Dermis blood vessel endothelial cell (primary cell): ENCODE measurements at places on chromosomes 4 and X. TPM values are rescaled to one million over a fixed set of nuclear protein-coding genes. Genes with fewer than 3 reads are reported as not detected.

DNA sequence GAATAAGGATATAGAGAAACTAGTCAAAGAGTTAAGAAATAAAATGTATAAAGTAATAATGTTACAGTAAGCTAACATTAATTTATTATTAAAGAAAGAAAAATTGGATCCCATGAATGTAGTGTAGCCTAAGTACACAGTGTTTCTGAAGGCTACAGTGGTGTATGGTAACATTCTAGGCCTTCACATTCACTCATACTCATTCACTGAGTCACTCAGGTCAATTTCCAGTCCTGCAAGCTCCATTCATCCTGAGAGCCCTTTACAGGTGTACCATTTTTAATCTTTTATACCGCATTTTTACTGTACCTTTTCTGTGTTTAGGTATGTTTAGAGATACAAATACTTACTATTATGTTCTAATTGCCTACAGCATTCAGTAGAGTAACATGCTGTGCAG lies 120.6 kb upstream of the AGA start:
- DNase-seq = no peak

DNA sequence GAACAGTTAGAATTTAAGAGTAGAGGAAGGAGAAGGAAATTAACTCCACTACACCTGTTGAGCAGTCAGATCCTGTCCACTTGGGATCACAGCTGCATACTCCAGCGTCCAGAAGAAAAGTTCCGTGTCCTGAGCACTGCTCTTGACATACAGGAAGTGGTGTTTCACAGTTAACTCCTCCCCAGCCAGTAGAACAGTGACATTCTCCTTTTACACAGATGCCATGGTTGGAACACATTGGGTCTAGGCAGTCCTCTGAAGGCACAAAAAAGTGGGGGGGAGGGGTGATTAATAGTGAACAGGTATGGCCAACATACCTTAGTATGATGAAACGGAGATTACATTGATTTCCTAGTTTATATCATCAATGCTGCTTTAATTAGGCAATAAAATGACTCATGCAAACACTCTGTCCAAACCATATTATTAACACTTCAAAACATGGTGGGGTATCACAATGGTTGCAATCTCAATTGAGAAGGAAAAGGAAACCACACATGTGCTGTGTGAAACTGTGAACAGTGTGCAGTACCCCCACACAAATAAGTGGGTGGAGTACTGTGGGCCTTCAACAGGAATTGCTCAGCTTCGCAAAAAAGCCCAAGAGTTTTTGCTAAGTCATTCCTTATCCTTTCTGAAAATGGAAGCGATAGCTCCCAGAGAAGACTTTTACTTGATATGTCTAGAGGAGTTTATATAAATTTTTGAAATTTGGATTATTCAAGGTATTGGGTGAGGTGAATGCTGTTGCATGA lies 295.6 kb downstream of the SH2D1A start:
- DNase-seq = no peak

DNA sequence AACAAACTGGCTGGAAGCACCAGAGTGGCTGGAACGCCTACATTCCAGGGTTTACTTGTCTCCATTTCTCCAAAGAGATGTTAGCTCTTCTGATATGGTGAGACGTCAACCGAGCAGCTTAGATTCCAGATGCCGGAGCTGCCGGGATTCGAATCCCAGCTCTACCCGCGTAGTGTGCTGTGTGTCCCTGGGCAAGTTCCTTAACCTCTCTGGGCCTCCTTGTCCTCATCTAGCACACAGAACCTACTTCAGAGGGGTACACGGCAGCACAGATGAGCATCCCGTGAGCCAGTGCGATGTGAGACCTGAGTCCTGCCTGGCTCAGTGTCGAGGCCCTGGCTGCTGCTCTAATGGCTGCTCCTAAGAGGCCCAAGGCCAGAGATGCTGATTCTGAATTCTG lies 60.1 kb downstream of the ABLIM2 start:
- DNase-seq = no peak

GRCh38 chrX:85375333-85375738 lies 4.1 kb downstream of the POF1B start:
- DNase-seq = no peak

DNA sequence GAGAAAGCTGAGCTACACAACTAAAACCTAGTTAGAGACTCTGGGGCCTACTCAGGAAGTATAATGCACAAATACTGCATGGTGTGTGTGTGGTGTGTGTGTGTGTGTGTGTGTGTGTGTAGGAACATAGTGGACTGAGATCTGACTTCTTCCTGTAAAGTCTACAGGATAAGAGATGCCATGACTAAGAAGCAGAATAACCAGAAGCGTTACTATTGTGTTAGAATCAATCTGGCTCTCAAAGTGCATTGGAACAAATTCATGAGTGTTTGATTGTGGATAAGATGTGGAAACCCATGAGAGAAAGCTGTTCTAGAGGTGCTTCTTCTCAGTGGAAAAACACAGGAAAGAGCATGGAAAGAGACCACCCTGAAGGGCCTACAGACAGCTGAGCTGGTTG lies 302.1 kb downstream of the INPP4B start:
- no peak for DNase-seq

GRCh38 chrX:56802428-56802827 lies 73.4 kb downstream of the NBDY start:
- DNase-seq = no peak

DNA sequence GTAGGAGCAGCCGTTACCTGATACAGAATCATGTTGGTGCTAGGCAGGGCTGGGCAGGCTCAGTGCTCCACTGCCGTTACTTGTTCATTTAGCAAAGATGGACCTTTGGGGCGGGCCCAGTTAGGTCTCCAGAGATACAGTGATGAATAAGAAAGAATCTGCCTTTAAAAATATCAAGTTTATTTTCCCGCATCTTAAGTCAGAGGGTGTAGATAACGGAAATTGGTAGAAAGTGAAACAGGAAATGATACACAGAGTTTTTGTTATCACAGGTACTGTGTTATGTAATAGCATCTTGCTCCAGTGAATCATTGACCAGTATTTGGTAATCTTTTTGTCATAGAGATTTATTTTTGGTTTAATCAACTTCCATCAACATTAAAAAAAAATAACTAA lies 5.5 kb downstream of the TMEM131L start:
- DNase-seq = no peak

Gene ACSL1
- 8.7 and 10.4 TPM in 2 replicates for total RNA-seq
